ENCODE measurements at places on chromosomes 13 and 19.

GRCh38 chr19:6055013-6055795 lies 55.1 kb downstream of the RFX2 start:
- no peak for DNase-seq

GRCh38 chr19:16385296-16385695 lies 60.7 kb downstream of the KLF2 start:
- DNase-seq = no peak

- DNase-seq = no peak
These were observed 22.4 kb downstream of the PRR12 start for GRCh38 chr19:49613374-49613773.

- DNase-seq = no peak
These were observed 19.8 kb downstream of the COL4A1 start for GRCh38 chr13:110286833-110287819.

DNA sequence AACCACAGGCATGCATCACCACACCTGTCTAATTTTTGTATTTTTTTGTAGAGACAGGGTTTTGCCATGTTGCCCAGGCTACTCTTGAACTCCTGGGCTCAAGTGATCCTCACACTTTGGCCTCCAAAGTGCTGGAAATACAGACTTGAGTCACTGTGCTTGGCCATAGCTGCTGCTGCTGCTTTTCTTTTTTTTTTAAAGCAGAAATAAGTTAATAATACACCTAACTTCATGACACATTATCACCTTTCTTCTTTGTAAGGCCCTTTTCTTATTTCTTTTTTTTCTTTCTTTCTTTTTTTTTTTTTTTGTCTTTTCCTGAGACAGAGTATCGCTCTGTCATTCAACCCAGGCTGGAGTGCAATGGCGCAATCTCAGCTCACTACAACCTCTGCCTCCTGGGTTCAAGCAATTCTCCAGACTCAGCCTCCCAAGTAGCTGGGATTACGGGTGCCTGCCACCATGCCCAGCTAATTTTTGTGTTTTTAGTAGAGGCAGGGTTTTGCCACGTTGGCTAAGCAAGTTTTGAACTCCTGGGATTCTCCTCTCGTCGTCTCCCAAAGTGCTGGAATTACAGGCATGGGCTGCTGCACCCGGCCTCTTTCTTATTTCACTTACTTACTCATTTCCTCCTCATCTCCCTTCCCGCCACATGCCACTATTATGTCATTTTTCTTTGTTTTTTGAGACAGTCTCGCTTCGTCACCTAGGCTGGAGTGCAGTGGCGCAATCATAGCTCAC lies 8.7 kb downstream of the SHKBP1 start:
- no peak for DNase-seq

DNA sequence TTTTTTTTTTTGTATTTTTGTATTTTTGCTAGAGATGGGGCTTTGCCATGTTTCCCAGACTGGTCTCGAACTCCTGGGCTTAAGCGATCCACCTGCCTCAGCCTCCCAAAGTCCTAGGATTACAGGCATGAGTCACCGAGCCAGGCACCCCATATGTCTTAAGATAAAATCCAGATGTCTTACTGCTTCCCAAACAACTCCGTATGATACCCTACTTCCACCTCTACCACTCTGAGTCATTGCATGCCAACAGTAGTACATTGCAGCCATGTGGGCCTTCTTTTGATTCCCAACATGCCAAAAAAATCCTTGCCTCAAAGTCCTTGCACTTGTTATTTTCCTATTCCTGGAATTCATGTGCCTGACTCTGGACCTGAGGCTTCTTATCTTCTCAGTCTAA lies 799.2 kb downstream of the GPC5 start:
- DNase-seq = no peak

DNA sequence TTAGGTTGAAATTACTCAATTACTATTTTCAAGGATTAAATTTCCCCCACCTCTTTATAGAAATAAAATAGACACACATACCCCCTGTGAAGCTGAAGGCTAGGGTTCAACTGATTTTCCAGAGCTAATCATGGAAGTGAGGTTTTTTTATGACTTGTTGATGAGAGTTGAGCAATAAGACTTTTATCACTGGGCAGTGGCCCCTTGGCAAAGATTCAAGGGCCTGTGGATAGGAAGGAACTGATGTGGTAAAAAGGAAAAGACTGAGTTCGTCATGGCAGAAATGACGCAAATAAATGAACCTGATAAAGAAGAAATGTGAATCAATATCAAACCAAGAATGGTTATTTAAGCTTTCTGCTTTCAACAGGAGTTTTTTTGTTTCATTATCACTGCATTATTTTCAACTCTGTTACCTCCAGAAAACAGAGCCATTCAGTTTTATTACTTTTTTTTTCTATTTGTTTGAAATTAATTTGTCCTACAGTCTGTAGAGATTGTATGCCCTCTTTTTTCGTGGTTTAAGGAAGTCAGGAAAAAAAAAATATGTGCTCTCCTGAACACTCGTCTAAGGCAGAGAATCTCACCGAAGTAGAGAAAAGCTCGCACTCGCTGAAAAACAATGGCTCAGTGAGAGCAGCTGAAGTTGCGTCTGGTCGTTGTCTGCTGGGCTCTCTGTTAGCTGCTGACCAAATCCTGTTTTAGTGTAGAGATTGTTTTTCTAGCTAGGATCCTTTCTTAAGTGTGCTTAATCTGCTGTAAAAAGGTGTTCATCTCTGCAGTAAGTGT lies 38.9 kb downstream of the STOML3 start:
- DNase-seq = no peak

DNA sequence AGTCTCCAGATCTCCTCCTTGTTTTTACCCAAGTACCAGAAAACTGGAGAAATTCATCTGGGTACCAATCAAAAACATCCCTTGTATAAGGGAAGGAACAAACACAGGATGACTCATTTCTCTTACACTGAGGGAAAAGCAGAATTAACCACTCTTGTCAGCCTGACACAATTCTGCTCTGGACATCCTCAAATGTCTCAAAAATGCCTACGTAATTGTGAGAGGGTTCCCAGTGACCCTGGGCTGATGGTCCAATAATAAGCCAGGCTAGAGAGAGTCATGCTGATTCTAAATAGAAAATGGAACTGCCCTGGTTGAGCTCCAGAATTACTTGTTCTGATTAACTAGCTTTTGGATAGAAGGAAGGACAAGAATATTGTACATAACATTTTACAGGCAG lies 14.5 kb downstream of the ZNF708 start:
- DNase-seq = no peak

DNA sequence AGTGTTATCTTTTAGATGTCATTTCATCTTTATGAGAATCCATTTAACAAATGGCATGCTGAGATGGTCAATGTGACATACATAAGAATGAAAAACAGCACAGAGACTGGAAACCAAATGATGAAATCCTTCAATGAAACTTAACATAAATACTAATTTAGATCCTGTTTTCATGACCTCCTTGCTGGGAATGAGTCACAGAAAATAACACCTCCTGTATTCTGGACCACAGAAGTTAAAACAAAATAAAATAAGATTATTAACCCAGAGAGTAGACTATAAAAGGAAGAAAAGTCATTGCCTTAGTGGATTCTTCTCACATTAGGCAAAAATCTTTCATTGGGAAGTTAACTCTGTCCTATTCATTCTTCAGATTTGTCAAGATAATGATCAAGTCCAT lies 1.6 kb downstream of the DIAPH3 start:
- DNase-seq = no peak

DNA sequence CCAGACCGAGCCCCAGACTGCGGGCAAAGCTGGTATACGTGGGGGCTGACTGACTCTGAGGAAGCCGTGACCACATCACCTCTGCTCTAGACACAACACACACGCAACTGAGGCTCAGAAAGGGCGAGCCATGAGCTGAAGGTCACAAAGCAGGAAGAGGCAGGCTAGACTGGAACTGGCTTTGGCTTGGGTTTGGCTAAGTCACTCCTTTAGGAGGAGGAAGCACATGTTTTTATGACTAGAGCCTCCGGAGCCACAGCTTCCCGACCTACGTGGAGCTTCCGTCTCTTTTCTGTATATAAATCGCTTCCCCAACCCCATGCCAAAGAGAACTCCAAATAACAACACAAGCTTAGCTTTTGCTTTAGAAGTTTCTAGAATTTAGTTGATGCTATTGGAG lies 48.0 kb downstream of the RFX2 start:
- no peak for DNase-seq

DNA sequence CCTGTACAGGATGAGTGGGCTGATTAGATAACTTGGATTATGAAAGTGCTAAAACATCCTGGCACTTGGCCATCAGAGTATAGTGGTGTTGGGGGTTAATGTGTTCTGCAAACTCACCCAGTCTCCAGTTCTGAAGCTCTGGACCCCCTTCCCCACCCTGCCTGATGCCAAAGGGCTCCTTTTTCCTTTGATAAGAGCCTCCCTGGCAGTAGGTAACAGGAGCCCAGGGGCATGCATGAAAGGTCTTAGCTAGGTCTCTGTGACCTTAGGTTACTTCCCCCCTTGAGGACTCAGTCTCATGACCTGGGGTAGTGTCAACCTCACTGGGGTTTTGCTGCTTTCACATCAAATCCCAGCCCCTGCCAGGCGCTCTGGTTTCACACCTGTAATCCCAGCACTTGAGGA lies 2.5 kb downstream of the RPS28 start:
- no peak for DNase-seq

GRCh38 chr13:27493981-27494380 lies 43.6 kb upstream of the MTIF3 start:
- no peak for DNase-seq

- DNase-seq = no peak
These were observed 1090.4 kb downstream of the PCDH9 start for GRCh38 chr13:66139701-66140100.

GRCh38 chr19:19662344-19662743 lies 1.1 kb downstream of the ATP13A1 start:
- no peak for DNase-seq

DNA sequence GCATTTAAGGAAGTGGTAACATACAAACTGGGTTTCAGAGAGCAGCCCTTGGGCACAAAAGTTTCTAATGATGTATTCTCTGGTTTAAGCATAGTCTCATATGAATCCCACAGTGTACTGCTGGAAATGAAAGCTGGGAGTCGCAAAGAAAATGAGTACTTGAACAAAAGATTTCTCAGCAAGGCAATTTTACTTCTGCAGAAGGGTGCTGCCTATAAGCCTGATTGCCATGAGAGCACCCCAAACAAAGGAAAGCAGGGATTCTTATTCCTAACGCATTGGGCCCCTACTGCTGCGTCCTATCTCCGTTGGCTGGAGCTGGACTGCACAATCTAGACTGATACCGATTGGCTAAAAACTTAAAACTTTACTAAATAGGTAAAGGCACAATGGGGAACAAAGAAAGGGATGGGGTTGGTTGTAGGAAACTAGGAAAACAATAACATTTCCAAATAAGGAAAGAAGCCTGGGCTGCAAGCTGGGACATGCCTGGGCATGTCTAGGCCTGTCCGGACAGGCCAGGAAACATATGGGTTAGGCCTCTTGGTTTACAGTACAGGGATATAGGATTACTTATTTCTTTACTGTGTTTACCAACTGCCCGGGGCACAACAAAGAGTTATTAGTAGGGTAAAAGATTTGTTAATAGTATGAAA lies 27.4 kb upstream of the VN1R4 start:
- DNase-seq = no peak

DNA sequence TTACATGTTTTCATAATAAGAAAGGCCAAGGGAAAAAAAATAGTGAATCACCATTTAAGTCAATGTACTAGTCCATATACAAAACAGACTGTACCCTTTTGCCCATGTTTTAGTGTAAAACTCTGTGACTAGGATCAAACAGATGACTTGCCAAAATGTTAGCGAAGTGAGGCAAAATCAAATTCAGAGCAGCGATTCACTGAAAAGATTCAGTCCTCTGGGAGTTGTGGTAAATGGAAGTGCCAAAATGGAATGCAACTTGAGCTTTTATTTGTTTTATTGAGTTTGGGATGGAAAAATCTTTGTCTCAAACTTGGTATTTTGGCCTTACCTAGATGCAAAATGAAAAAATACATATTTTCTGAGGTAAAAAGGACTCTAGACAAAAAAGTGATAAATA lies 9.1 kb downstream of the CDADC1 start:
- no peak for DNase-seq

- DNase-seq = no peak
These were observed 30.6 kb upstream of the DPP9 start for GRCh38 chr19:4754248-4754647.
